ENCODE measurements at places on chromosomes 5 and 9.

DNA sequence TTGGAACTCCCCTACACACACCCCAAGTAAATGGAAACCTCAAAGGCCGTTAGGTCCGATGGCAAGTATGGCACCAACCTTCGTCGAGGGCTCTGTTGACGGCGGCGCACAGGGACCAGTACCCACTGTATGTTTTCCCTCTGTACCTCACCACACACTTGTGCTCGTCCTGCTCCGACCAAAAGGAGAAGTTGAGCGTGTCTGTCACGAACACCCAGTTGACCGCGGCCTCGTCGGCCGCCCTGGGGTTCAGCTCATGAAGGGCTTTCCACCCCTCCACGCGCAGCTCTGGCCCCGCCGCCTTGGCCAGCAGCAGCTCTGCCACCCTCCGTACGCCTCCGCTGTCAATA is 24.0 kb downstream of the HNRNPK start:
- DNase-seq, result no peak

- DNase-seq, result no peak
These were observed 163.6 kb downstream of the COMMD10 start for GRCh38 chr5:116248432-116248831.

DNA sequence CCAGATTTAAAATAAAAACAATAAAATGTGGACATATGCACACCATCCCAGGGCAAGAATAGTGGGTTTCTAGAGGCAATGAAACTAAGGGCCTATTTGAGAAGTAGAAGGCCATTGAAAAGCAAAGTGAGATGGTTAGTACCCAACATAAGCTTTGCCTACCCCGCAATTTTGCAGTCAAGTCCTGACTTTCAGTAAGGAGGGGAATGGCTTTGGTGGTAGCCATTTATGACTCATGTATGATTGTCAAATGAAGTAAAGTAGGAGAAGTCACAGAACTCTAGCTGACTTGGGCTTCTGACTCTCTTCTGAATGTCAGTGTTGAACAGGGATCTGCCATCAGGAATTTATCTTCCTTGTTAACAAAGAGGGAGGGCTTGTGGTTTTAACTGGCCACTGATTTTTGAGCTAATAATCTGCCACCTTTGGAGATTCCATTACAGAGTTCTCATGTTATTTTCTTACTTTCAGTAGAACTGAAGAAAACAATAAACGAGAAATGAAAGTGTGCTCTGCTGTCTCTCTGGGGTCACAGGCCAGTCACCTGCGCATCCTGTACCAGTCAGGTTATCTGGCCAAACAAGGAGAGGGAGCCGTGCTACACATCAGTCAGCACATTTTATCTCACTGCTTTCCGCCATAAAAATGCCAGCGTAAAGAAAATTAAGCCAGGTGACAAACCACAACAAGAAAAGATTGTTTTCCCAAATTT is 14.3 kb upstream of the SNCAIP start:
- no peak for DNase-seq

- DNase-seq, result no peak
These were observed 112.0 kb upstream of the IL12B start for GRCh38 chr5:159442206-159442850.
